Activated T-cell treated with anti-CD3 and anti-CD28 coated beads, Interleukin-2, amount 50 U/mL, for 1 hour (primary cell): ENCODE measurements at places on chromosomes 2 and 18.

- no peak for DNase-seq
These were observed 19.3 kb upstream of the CTIF start for GRCh38 chr18:48519431-48520100.

DNA sequence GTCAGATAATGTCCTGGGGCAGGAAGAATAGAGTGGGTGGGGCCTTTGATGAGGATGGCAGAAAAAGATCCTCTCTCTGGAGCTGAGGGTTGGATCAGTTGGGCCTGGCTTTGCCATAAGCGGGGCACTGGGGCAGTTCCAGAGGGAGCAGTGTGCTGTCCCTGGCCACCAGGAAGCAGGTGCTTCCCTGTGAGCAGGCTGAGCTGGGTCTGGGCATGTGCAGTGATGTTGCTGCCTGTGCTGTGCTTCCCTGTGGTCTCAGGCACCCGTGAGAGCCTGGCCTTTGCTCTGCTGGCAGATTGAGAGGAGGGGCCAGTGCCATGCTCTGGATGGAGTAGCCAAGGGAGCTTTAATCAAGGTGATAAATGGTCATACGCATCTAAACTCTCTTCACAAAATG is 14.6 kb upstream of the NPPC start:
- no peak for DNase-seq

DNA sequence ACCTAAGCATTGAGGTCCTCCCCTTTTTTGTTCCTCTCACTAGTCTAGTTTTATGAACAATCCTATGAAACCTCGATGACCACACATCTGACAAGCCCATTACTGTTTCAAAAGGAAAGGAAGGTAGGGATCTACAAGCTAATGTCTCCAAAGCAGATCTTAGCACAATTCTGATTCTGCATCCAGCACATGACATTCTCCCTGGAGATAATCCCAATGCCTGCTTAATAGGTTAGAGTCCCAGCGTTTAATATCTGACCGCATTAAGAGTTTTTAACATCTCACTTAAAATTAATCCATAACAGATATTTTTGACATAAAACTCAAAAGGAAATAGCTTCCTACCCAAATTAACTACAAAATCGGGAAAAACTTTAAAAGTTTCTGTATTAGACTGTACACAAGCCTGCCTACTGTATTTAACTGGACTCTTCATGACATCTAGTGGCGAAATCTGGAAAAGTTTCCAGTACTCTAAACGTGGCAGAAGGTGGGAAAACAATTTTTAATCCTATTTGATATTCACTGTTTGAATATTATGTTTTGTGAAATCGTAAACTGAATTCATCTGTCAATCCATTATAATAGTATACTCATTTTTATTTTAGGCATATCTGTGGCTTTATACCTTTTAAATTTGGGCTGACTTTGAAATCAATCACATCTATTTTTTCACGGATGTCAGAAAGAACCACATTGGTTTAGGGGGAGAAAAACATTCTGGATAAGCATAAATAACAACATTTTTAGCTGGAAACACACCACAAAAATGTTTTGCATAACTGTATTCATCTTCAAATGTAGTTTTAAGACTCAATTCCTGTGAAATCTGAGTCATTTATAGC is 62.4 kb downstream of the TXNL1 start:
- DNase-seq, result no peak

- no peak for DNase-seq
These were observed 44.9 kb downstream of the PSMG2 start for GRCh38 chr18:12747530-12748315.

GRCh38 chr2:2588777-2589176 is 257.7 kb upstream of the MYT1L start:
- DNase-seq, result no peak

- DNase-seq, result no peak
These were observed 1096.7 kb upstream of the DDX18 start for GRCh38 chr2:116717832-116718231.

DNA sequence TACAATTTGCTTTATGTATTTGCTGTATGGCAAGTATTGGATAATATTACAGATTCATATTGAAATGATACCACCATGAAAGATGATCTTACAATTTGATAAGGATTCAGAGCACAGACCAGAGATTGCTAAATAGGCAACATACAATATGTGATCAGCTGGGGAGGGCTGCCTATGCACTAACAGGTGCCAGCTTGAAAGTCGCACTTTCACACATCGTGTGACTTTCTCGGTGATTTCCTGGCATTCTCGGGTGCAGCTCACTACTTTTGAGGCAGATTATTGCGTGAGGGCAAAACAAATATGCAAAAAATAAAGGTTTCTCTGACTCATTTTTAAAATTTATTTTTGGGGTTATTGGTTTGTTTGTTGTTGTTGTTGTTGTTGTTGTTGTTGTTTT is 36.0 kb downstream of the RBMS1 start:
- DNase-seq, result no peak

DNA sequence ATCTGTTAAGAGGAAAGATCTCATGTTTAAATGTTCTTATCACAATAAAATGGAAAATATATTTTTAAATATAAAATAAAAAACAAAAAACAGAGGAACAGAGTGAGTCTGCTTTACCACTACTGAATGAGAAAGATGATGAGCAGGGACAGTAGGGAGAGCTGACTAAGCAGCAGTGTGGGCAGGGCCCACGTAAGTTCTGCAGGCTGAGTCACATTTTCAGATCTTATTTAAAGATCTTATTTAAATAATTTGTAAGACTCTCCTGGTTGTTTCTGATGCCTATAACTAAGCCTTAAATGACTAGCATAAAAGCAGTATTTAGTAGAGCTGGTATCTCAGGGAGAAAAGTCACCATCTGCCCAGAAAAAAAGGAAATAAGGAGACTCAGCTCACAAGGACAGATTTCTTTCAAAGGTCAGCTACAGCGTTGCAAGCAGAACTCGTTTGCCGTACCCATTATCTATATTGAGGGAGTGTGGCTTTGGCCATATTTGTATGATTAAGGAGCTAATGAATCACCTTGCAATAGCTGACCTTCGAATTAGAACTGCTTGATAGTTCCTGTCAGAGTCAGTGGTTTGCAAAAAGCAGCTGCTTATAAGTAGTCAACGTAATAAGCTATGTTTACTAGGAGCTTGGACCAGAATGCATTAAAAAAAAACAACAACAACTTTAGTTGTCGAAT is 322.1 kb upstream of the CHAC2 start:
- no peak for DNase-seq

- no peak for DNase-seq
These were observed 137.9 kb downstream of the ATAD2B start for GRCh38 chr2:23789012-23789411.

DNA sequence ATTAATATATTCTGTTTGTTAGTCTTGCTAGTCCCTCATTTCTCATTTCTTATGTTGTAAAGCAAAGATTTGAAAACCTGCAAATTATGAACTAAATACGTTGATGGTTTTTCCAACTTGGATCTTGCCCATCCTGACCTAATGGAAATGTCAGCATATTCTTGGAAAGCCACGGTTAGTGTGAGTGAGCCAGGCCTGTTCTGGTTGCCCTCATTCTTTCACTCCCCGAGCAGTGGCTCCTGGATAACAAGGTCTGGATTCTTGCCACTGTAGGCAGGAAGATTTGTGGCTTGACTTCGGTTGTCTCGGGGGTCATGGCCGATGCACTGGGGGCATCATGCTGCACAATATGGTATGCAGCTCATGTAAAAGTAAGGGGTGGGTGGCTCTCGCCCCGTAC is 359.1 kb downstream of the MEIS1 start:
- no peak for DNase-seq

DNA sequence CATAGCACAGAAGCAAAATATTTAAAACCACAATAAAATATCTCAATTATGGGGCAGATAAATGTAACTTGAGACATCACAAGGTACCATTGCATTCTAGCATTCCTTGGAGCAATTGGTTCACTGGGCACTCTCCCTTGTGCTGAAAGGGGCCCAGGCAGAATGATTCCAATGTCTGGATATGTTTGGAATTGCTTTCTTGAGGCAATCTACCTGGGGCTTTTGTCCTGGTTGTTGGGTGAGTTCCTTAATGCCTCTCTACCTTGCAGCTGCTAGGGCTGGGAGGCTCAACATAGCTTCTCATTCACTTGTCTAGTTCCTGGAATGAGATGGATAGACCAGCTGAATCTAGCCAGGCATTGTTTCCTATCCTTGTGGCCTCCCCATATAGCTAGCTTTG is 539.6 kb upstream of the FSHR start:
- DNase-seq, result no peak

- DNase-seq, result no peak
These were observed 63.9 kb upstream of the ACVR1 start for GRCh38 chr2:157940024-157940423.

GRCh38 chr2:101063352-101064124 is 61.4 kb downstream of the RPL31 start:
- DNase-seq, result no peak

GRCh38 chr2:53231908-53232307 is 535.7 kb upstream of the CHAC2 start:
- DNase-seq, result no peak

DNA sequence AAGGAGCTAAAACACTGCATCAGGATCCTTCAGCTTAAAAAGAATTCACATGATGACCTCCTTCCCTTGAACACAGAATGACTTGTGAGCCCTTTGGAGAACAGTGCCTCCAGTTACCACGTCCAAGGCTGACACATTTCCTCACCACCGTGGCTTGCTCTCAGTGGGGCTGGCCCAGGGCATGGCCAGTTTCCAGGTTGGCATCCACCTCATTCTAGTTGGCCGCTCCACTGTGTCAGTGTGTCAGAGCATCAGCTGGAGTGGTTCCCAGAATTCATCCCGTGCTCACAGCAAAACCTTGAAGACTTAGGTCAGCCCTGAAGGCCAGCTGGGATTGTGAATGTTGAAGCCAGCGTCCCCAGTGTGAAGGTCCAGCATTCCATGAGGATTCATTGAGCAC is 158.5 kb downstream of the INSIG2 start:
- DNase-seq, result no peak

DNA sequence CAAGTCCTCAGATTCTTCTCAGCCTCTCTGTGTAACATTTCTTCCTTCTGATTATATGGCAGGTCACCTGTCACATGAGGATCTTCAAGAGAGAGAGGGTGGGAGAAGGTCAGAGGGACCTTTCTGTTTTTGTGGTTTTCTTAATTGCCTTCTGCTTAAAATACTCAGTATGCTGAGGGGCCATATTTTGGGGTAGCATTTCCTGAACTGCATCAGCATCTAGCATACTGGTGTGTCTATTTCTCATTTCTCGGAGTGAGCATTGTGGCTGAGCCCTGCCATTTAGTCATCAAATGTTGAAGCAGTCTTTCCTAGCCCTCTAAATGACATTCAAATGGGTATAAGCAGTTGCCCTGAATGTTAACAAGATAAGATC is 162.7 kb downstream of the MYO3B start:
- DNase-seq, result no peak

GRCh38 chr2:208648368-208648767 is 241.8 kb downstream of the PTH2R start:
- DNase-seq, result no peak

DNA sequence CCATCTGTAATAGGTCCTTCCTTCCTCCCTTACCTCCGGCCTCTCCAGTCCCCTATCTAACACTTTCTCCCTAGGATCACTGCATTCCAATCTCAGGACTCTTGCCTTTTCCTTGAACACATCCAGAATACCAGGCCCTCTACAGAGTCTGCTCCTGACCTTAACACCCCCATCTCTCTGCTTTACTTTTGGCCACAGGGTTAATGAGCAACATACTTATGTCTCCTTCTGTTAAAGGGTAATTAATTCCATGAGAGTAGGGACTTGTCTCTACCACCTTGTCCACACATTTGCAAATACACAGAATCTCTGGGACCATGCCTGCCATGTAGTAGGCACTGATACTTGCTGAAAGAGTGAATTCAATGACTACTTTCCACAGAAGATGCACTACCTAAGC is 94.9 kb downstream of the COBLL1 start:
- DNase-seq, result no peak

- DNase-seq, result no peak
These were observed 594.3 kb upstream of the NETO1 start for GRCh38 chr18:73462092-73462491.

GRCh38 chr2:236162882-236163470 is 5.2 kb downstream of the GBX2 start:
- no peak for DNase-seq

- no peak for DNase-seq
These were observed 47.9 kb downstream of the HADHB start for GRCh38 chr2:26292646-26293045.

DNA sequence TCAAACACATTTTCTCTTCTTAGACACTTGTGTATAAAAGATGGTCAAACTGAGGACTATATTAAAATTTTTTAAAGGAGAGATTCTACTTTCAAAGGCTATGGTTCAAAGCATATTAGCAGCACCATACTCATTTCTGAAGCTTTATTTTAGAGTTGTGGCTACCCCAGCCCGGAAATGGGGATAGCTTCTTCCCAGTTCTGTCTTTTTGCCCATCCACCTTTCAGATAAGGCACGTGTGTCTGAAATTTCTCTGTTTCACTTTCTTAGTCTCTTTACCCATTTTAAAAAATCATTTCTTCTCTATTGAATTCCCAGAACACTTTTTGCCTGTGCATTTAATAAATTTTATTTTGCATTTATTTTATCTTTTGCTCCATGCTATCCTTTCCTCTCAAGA is 431.5 kb downstream of the RNF144A start:
- DNase-seq, result no peak

- DNase-seq, result no peak
These were observed 50.0 kb upstream of the ZFP36L2 start for GRCh38 chr2:43276266-43276941.

DNA sequence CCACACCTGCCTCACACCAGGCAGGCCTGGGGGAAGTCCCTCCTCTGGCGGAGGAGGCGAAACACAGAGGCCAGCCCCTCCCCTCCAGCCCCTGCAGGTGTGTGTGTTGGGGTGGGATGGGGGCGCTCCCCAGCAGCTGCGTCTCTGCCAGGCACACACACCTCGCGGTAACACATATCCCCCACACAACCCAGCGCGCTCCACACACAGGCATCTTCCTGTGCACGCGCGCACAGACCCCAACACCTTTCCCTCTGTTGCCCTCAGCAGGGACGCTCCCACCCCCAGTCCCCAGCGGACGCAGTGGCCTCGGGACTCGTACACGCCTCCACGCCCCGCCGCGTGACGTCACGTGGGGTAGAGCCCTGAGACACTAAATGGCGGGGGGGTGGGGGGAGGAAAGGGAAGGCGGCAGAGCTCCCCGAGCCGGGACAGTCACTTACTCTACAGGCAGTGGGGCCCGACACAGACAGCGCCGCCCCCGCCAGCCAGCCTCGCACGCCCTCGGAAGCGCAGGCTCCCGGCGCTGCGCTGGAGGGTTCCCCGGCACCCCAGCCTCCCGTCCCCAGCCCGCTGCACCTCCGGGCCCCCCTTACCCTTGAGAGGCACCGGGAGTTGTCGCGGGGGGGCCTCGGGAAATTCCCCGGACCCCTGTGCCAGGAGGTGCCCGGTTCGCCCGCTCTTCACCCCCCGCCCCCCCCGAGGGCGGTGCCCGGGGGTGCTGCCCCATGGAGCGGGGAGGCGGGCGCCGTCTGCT is at the start of gene WNT10A:
TSS of gene WNT10A (plus strand) at position 751 of the 757 bp plus-strand sequence. CDS start 144 bp downstream, outside the sequence.
- peak; percentile 92 for DNase-seq

DNA sequence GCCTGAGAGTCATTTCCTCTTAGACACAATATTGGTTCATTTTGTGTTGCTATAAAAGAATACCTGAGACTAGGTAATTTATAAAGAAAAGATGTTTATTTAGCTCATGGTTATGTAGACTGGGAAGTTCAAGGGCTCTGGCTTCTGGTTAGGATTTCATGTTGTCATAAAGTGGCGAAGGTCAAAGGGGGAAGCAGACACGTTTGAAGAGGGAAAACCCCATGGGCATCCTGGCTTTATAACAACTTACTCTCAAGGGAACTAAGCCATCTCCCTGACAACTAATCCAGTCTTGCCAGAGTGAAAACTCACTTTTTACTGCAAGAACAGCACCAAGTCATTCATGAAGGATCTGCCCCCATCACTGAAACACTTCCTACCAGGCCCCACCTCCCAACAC is 89.7 kb upstream of the RNF152 start:
- DNase-seq, result no peak
